Stimulated activated CD8-positive, alpha-beta memory T cell treated with anti-CD3 and anti-CD28 coated beads, Interleukin-2, amount 100 ng/mL, for 1 hour (primary cell): ENCODE measurements at places on chromosomes 5 and 9.
A peak's percentile ranks its signal among the peaks of the same experiment; 100 is the strongest.

DNA sequence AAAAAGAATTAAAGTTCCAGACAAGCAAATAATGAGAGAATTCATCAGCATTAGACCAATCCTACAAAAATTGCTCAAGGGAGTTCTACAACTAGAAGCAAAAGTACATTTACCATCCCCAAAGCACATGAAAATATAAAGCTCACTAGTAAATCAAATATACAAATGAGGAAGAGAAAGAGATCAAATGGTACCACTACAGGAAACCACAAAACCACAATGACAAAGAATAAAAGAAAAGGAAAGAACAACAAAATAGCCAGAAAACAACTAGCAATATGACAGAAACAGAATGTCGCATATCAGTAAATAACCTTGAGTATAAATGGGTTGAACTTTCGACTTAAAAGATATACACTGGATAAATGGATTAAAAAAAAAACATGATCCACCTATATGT is 739.0 kb downstream of the DTWD2 start:
- no peak for DNase-seq

- no peak for DNase-seq
Observed at GRCh38 chr9:84101964-84102632, 121.5 kb downstream of the RMI1 start.

DNA sequence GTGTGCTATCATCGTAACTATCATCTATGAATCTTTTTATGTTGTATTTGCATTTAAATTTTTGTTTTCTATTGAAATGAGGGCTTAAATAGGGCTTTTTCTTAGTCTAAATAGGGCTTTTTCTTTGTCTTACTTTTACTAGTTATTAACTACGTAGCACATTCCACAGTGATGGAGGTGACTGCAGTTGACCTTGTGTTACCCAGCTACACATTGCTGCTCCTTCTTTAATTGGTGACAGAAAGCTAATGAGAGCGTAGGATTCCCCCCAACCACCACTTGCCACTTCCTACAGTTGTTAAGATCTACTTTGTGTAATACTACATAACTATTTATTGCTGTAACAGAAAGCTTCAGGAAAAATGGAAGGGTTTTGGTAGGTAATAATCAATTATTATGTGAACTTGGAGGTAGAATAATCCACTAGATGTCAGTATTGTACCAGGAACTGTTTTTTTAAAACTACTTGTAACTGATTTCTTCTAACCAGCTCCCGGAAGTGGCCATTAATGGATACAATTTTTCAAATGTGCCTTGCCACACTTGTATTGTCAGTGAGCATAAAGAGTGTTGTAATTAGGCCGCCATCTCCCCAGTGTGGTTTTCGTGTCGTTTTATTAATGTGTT is 18.0 kb downstream of the MTRR start:
- no peak for DNase-seq

GRCh38 chr5:135880801-135881200 is 14.8 kb downstream of the IL9 start:
- DNase-seq = no peak

- DNase-seq = peak; percentile 13
Observed at GRCh38 chr9:133604214-133604613, 5.0 kb downstream of the FAM163B start.

DNA sequence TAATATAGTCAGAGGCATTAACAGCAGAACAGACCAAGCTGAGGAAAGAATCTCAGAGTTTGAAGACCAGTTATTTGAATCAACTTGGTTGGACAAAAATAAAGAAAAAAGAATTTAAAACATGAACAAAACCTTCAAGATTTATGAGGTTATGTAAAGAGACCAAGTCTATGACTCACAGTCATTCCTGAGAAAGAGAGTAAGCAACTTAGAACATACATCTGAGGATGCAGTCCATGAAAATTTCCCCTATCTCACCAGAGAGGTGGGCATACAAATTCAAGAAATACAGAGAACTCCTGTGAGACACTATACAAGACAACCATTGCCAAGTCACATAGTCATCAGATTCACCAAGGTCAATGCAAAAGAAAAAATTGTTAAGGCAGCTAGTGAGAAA is 17.4 kb upstream of the C9orf72 start:
- no peak for DNase-seq

DNA sequence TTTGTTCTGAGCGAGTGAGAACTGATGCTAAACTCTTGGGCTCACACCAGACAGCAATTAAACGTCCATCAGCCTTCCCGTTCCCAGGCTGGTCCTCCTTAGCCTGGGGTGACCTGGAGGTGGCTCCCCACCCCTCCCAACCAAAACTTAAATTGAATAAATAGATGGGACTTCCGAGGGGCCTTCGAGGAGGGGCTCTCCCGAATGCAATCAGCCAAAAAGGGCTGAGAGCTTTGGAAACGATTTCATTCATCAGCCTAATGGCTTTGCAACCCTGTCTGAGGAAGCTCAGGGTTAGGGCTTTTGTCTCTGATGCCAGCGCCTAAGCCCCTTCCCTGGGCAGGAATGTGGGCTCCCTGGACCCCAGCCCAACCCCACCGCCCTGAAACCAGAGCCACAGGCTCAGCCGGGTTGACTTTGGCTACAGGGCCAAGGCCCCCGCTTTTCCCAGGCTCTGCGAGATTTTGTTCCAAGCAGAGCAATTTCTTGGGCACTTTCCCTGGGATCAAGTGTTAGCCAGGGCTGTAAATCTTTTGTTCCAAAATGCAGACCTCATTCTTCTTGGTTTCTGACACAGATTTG is 29.2 kb downstream of the LHX3 start:
- no peak for DNase-seq

DNA sequence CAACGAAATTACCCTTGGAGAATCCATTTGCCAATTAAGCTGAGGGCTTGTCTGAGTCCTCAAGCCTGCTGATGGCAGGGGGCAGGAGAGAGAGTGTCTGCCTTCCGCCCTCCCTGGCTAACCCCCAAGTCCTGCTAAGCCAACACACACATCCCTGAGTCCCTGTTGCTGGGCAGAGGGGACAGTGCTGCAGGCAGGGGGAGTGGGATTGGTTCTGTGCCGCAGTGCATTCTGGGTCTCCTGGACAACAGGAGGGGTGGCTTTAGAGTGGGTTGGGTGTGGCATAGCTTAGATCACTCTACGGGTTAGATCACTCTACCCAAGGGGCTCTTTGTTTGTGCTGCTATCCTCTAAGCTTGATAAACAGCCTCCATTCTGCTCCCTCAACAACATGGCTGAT is 427.7 kb downstream of the CDK5RAP2 start:
- DNase-seq = no peak

- DNase-seq = no peak
Observed at GRCh38 chr5:161314033-161314432, 232.5 kb downstream of the GABRB2 start.

GRCh38 chr5:129113867-129114266 is 19.3 kb downstream of the ISOC1 start:
- DNase-seq = no peak

DNA sequence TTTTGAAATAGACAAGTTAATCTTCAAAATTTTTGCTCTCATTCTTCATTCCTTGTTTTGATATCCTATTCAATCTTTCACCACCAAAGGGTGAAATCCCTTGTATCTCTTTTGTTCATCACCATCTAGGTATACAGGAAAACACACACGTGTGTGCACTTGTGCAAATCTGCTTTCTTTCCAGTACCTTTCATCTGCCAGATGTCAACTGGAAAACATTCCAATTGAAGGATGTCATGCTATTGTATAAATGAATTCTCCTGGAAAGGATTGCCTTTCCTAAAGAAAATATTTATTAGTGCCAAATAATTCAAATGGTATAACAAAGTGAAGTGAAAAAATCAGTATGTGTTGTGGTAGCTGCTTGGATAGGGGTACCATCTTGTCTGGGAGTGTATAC is 123.7 kb downstream of the RANBP17 start:
- no peak for DNase-seq

GRCh38 chr5:173493846-173494245 is 122.6 kb downstream of the BOD1 start:
- no peak for DNase-seq

- DNase-seq = no peak
Observed at GRCh38 chr9:116323571-116323970, 170.0 kb downstream of the PAPPA start.

GRCh38 chr9:130824643-130825350 is 10.3 kb upstream of the ABL1 start:
- no peak for DNase-seq

DNA sequence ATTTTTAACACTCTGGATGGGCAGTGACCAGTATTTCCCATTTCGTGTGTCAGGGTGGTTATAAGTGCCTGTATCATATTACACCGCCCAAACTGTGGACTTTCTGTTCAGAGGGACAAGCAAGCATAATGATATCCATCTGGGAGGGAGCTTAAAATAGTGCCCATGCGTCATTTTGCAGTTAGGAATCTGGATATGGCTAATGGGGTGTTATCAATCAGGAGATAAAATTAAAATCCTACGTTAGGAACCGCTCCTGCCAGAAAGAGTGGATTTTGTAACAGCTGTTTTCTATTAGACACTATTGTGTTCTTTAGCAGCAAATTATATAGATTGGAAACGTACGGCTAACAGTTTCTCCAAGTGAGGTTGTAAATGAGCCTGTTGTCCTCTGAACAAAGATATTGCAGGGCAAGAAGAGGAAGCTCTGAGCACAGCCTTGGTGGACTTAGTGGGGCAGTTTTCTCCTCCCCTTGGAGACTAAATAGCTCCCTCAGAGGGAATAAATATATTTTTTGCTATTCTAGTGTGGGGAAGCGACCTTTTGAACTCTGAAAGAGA is 160.4 kb downstream of the SPATA31D1 start:
- DNase-seq = no peak

DNA sequence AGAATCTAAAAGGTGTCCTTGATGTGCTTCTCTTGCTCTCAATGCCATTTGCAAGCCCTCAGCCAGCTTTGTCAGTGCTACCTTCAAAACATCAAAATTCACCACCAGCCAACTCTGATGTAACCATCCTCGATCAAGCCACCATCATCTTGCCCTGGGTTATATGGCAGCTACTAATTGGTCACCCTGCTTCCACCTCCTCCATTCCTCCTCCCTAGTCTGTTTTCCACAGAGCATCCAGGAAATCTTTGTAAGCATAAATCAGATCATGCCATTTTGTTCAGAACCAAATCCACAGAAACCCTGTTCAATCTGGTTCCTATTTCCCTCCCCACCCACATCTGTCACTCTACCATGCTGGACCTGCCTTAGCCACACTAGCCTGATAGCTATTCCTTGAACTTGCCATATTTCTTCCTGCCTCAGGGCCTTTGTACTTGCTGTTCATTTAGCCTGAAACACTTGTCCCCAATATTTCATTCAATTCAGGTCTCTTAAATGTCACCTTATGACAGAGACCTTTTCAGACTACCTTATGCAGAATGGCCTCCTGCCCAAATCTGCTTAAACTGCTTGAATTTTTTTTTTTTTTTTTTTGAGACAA is 1.9 kb upstream of the B4GALT1 start:
- no peak for DNase-seq

DNA sequence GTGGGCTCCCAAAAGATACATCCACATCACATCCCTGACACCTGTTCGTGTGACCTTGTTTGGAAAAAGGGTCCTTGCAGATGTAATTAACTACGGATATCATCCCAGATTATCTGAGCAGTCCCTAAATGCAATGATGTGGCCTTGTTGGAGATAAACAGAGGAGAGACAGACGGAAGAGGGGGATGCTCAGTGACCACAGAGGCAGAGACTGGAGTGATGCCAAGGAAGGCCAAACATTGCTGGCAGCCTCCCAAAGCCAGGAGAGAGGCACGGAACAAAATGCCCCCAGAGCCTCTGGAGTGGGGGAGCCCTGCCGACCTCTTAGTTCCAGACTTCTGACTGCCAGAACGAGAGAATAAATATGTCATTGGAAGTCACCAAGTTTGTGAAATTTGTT is 15.0 kb upstream of the VAV2 start:
- DNase-seq = no peak

- no peak for DNase-seq
Observed at GRCh38 chr5:1725641-1726468, 73.8 kb downstream of the MRPL36 start.

GRCh38 chr5:534743-535671 is 10.8 kb upstream of the SLC9A3 start:
- no peak for DNase-seq

GRCh38 chr9:6471231-6471850 is 58.3 kb downstream of the UHRF2 start:
- no peak for DNase-seq

- no peak for DNase-seq
Observed at GRCh38 chr5:57405984-57406383, 76.6 kb downstream of the ACTBL2 start.

GRCh38 chr5:172071309-172071875 is 65.0 kb upstream of the FBXW11 start:
- no peak for DNase-seq

GRCh38 chr9:742914-743589 is 98.4 kb upstream of the DMRT1 start:
- DNase-seq = no peak

DNA sequence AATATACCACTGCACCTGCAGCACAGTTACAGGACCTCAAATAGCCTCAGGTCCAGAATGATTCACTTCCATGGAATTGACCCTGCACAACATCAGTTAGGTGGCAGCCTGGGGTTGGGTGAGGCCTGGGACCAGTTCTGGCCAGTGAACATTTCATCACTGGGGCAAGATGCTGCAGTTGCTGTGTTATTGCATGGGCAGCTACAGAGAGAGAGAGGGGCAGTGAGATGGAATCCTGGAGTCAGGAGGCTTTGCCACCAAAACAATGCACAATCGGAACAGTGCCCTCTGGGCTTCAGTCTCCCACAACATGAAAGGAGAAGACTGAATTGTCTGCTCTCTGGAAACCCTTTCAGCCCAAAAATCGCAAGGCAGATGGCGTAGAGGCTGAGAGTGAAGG is 51.8 kb downstream of the SH3TC2 start:
- no peak for DNase-seq

- no peak for DNase-seq
Observed at GRCh38 chr5:157509587-157509986, 49.6 kb downstream of the NIPAL4 start.

- DNase-seq = no peak
Observed at GRCh38 chr9:124820698-124821623, 32.3 kb upstream of the WDR38 start.

GRCh38 chr9:136110082-136111061 is 8.3 kb downstream of the TMEM250 start:
- DNase-seq = no peak

DNA sequence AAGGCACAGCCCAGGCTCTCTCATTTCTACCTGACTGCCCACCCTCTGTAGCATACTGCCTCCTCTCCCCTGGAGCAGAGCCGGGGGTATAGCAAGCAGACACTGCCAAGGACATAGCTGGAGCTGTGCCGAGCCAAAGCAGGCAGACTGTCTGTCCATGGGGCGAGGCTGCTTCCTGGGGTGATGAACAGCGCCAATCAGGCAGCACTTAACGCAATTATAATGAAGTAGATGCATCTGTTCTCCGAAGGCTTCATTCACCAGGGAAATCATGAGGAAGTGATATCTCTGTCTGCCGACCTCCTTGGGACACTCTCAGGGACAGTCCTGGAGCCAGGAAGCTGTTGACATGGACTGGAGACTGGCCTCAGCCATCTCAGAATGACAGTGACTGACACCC is 230.7 kb downstream of the ASTN2 start:
- DNase-seq = no peak

- no peak for DNase-seq
Observed at GRCh38 chr5:119919279-119919678, 289.9 kb downstream of the FAM170A start.
